Pulmonary artery endothelial cell (primary cell): ENCODE measurements at places on chromosomes 1 and 21. TPM values are rescaled to one million over a fixed set of nuclear protein-coding genes. Genes with fewer than 3 reads are reported as not detected.

GRCh38 chr1:12165342-12165741, 1.4 kb upstream of the TNFRSF1B start:
- DNase-seq: no peak

- DNase-seq: peak; percentile 13
Observed at GRCh38 chr1:42211224-42211623, 46.7 kb upstream of the GUCA2A start.

The KCNN3 gene
- total RNA-seq: 0.20 and 1.4 TPM in 2 replicates

The CASZ1 gene
- total RNA-seq: 0.99 and 2.3 TPM in 2 replicates

The EVA1C gene
- total RNA-seq: 23.6 and 36.3 TPM in 2 replicates

The ARHGAP30 gene
- 0.04 TPM in 1 of 2 replicates, not detected in the other for total RNA-seq

The C21orf91 gene
- total RNA-seq: 4.7 and 8.1 TPM in 2 replicates

The KLHDC9 gene
- total RNA-seq: 0.60 and 0.86 TPM in 2 replicates
